ENCODE measurements at places on chromosomes 1 and 21.

GRCh38 chr1:980602-981395, 1.1 kb downstream of the PERM1 start:
- no peak overlapping the region for H3K4me3 ChIP-seq
- H3K4me1 ChIP-seq: peaks cover 1% of the 10 kb centered on the region
- H3K27ac ChIP-seq: no peak overlapping the region

- peaks cover 29% of the 10 kb centered on the region for H3K4me1 ChIP-seq
- no peak overlapping the region for H3K4me3 ChIP-seq
- no peaks in the 10 kb centered on the region for H3K36me3 ChIP-seq
- no peak overlapping the region for H3K27ac ChIP-seq
- DNase-seq: no peak
- H3K27me3 ChIP-seq: no peaks in the 10 kb centered on the region
Measured at GRCh38 chr1:21340230-21340945, 50.1 kb upstream of the ECE1 start.

DNA sequence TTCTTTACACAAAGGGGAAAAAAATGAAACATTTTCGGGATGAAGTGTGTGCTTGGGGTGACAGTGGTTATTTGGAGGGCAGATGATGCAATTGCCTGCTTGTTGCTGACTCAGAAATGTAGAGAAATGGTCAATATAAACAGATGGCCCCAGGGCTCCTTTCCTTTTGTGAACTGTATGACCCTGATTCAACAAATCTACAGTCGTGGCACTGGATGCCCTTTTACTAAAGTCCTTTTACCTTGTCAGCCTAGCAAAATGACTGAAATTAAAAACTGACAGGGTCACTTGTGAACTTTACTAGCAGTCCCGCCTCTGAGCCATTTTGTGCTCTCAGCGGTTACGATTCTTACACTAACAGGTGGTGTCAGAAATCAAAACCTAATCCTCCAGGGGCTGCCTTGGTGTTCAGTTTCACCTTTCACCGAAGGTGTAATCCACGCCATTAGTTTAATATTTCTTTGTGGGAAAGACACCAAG, 49.8 kb downstream of the GREM2 start:
- no peaks in the 10 kb centered on the region for H3K36me3 ChIP-seq
- no peaks in the 10 kb centered on the region for H3K4me1 ChIP-seq

DNA sequence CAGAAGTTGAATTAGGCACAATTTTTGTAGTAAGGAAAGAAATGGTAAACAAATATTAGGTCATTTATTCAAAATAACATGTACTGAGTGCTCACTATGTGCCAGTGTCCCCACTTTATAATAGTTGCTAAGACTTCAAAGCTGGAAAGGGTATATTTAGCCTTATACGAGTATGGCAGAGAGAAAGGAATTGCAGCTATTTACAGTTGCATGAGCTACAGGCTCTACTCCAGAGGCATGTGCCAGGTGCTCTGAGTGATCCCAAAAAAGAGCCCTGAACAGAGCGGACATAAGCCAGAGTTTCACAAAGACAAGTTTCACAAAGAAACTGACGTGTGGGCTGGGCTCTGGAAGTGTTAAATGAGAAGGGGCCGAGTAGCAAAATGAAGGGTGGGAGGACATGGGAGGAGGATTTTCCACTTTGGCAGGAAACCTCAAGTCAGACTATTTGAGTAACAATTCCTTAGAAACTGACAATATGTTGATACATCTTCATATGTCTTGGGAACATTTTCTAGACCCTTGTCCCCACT, 40.9 kb downstream of the FASLG start:
- no peaks in the 10 kb centered on the region for H3K27me3 ChIP-seq
- no peak overlapping the region for H3K4me3 ChIP-seq
- no peaks in the 10 kb centered on the region for H3K36me3 ChIP-seq
- H3K4me1 ChIP-seq: peaks cover 20% of the 10 kb centered on the region

GRCh38 chr1:105337420-105337819, 1587.7 kb downstream of the AMY1C start:
- no peak for DNase-seq
- no peaks in the 10 kb centered on the region for H3K27me3 ChIP-seq
- no peak overlapping the region for H3K27ac ChIP-seq
- no peaks in the 10 kb centered on the region for H3K36me3 ChIP-seq
- no peak overlapping the region for H3K4me3 ChIP-seq
- H3K4me1 ChIP-seq: no peaks in the 10 kb centered on the region

GRCh38 chr1:205626216-205626615, 5.6 kb downstream of the ELK4 start:
- no peaks in the 10 kb centered on the region for H3K27me3 ChIP-seq
- H3K4me1 ChIP-seq: peaks cover 2% of the 10 kb centered on the region
- H3K36me3 ChIP-seq: peaks cover 11% of the 10 kb centered on the region
- H3K4me3 ChIP-seq: no peak overlapping the region

GRCh38 chr1:101242324-101243050, 5.7 kb downstream of the S1PR1 start:
- peaks cover 18% of the 10 kb centered on the region for H3K36me3 ChIP-seq
- H3K27ac ChIP-seq: no peak overlapping the region
- H3K4me3 ChIP-seq: no peak overlapping the region
- H3K27me3 ChIP-seq: no peaks in the 10 kb centered on the region
- no peaks in the 10 kb centered on the region for H3K4me1 ChIP-seq

DNA sequence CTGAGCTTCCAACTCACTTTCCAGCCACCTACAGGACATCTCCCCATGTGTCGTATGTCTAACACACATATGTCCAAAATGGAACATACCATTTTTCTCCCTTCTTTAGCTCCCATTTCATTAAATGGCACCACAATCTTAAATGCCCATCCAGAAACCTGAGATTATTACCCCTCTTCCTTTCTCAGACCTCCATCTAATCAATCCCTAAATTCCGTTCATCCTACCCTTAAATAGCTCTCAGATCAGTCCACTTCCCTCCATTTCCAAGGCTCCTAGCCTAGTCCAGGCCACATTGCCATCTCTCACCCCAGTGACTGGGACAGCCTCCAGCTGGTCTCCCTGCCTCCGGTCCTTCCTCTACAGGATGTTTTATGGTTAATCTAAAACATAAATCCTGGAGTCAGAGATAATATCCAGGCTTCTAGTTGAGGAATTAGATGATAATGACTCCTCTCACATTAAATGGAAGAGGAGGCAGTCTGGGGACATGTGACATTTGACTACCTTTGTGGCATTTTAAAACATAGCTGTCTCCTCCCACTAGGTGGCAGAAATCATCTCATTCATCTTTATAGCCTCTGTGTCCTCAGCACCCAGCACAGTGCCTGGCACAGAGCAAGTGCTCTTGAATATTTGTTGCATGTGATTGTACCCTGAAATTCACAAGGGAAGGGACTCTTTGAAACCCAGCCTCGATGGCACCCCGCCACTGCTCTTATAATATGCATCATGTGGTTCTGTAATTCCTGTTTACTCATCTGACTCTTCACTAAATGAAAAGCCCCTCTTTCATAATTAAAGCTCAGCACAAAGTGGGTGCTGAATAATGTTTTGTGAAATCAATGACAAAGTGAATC, 102.3 kb downstream of the TMEM53 start:
- H3K4me3 ChIP-seq: no peak overlapping the region
- no peaks in the 10 kb centered on the region for H3K36me3 ChIP-seq
- no peak overlapping the region for H3K27ac ChIP-seq
- H3K27me3 ChIP-seq: no peaks in the 10 kb centered on the region

- no peak overlapping the region for H3K4me3 ChIP-seq
- no peak overlapping the region for H3K27ac ChIP-seq
- peaks cover 4% of the 10 kb centered on the region for H3K4me1 ChIP-seq
- no peak for DNase-seq
Measured at GRCh38 chr21:44992608-44993031, 52.8 kb downstream of the SLX9 start.

DNA sequence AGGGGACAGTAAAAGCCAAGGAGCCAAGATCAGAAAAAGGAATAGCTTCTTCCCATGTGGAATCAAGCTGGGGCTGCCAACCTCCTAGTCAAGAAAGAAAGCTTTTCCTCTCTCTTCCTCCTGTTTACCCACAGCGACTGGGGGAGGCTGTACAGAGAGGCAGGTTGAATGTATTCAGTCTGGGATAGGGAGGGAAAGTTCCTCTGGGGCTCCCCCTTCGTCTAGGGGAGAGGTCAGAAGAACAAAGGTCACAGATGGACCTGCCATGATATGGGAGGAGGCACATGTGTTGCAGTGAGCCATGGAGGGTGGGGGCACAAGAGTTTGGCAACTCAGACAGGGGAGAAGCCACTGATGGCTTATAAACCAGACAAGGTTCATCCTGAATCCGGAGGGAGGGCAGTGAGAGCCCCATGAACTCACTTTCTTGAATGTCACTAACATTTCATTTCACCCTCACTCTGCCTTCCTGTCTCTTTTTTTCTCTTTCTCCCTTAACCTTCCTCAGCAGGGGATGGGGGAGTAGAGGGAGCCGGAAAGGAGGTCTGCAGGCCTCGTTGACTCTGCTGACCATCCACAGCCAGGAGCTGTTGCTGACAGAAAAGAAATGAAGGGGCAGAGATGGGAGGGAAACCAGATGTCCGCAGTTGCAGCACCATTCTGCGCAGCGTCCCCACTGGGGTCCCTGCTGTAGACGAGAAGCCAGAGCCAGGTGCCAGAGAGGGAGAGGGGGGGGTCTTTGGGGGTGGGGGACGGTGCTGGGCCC, 61.1 kb downstream of the PLXNA2 start:
- H3K27me3 ChIP-seq: no peaks in the 10 kb centered on the region
- H3K36me3 ChIP-seq: no peaks in the 10 kb centered on the region
- no peak overlapping the region for H3K27ac ChIP-seq
- DNase-seq: no peak

DNA sequence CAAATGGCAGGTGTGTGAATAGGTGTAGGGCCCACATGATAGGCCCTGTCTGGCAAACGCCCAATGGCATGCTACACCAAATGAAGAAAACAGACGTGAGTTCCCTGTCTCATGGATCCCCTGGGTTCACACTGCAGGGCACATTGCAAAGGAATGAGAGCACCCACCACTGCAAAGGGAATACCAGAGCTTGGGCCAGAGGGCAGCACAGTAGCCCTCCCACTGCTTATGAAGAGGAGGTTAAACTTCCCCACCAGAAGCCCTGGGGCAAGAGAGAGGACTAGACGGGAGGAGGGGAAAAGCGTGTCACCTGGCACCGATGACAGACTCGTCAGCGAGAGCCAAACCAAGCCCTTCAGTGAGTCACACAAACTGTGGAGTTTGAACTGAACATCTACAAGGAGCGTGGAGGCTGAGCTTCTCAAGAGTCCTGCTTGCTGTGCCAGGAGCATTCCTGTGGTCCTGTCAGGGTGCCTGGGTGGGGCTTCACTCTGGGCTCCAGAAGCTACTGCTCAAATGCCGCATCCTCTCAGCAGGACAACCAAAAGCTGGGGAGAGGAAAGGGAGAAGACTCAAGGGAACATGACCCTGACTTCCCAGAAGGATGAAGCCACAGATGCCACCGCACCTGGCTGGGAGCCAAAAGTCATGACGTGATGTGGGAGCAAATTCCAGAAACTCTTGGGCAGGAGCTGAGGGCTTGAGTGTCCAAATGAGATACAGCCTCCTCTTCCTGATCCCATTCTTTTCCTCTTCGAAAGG, 61.1 kb downstream of the TOMM20 start:
- DNase-seq: no peak
- no peaks in the 10 kb centered on the region for H3K36me3 ChIP-seq
- H3K27ac ChIP-seq: no peak overlapping the region
- no peak overlapping the region for H3K4me3 ChIP-seq
- H3K27me3 ChIP-seq: no peaks in the 10 kb centered on the region

GRCh38 chr1:105914403-105914802, 1142.1 kb upstream of the PRMT6 start:
- no peaks in the 10 kb centered on the region for H3K27me3 ChIP-seq
- H3K27ac ChIP-seq: no peak overlapping the region
- DNase-seq: no peak
- no peaks in the 10 kb centered on the region for H3K36me3 ChIP-seq

DNA sequence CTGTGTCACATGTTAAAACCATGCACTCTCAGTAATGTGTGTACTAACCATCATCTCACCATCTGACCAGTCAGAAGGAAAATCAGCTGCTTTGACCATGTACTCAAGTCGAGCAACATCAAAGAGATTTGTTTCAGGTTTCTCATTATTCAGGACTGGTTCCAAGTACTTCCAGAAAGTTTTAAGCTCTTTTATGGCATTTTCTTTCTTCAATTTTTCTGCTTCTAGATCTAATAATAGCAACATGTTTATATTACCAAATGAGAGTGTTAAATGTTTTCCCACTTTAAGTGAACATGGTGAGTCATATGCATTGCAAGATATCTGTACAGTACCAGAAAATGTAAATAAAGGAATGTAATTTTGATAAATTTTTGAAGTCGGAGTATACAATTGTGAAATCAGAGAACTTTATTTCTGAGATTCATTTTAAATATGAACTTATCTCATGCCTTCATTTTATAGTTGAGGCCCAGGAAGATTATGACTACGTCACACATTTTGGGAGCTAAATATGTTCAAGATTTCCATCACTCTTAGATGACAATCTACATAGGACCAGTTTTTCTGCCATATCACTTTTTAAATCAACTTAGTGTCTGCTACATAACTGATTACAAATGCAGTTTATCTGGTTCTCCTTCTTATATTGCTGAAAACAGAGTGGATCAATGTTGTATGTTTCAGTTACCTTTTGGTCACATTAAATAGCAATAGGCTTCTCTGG, 87.2 kb downstream of the SPAG17 start:
- DNase-seq: no peak
- no peak overlapping the region for H3K27ac ChIP-seq
- no peaks in the 10 kb centered on the region for H3K27me3 ChIP-seq
- no peak overlapping the region for H3K4me3 ChIP-seq
- no peaks in the 10 kb centered on the region for H3K36me3 ChIP-seq

DNA sequence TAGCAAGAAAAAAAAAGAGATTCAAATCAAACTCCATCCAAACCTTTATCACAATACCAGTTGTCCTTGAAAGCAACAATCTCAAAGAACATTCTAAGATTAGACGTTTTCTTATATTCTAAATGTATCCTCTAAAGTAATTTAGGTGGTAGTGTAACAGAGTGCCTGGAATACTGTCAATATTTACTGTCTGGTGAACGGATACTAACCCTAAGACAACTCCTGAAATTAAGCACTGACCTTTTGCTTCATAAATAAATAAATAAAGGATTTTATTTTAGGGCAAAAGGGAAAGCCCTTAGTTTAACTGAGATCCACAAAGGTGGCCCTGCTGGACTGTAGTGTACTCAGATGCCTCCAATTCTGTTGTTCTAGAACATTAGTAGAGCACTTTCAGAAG, 9.9 kb upstream of the USH2A start:
- no peaks in the 10 kb centered on the region for H3K27me3 ChIP-seq
- H3K4me1 ChIP-seq: peaks cover 4% of the 10 kb centered on the region
- no peak for DNase-seq
- no peak overlapping the region for H3K4me3 ChIP-seq
- no peaks in the 10 kb centered on the region for H3K36me3 ChIP-seq

DNA sequence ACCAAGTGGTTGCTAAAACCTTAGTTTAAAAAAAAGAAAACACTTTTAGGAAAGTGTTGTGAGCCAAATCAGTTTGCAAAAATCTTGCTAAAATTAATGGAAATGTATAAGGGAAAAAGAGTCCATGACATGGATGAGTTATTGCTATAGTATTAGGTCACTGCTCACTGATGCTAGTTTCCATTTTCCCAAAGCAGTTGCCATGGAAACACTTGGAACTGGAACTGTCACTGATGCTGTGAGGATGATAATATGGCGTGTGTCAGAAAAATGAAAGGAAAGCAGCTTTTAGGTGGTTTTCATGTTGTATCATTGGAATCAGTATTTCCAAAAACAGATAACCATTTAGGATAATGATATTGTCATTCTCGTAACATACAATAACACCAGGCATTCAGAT, 104.4 kb downstream of the PHTF1 start:
- H3K36me3 ChIP-seq: peaks cover 2% of the 10 kb centered on the region
- peaks cover 5% of the 10 kb centered on the region for H3K4me1 ChIP-seq
- no peak overlapping the region for H3K4me3 ChIP-seq

All from neuronal stem cell (in vitro differentiated cells).